Bone marrow (tissue), 2 donors: ENCODE measurements at places on chromosomes 2 and 18.

DNA sequence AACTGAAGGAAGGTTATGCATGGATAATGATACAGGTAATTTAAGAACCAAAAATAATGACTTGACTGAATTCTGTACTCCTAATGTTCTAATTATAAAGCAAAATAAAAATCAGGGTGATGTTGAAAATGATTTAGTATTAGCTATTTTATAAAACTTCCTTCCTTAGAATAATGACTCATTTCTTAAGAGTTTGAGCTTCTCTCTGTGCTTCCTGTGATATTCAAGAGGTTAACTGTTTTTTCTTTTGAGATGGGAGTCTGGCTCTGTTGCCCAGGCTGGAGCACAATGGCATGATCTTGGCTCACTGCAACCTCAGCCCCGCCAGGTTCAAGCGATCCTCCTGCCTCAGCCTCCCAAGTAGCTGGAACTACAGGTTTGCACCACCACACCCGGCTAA lies 14.8 kb downstream of the HADHA start:
- DNase-seq = no peak

- no peak for DNase-seq
Observed at GRCh38 chr2:10304458-10305253, 2.0 kb downstream of the HPCAL1 start.

DNA sequence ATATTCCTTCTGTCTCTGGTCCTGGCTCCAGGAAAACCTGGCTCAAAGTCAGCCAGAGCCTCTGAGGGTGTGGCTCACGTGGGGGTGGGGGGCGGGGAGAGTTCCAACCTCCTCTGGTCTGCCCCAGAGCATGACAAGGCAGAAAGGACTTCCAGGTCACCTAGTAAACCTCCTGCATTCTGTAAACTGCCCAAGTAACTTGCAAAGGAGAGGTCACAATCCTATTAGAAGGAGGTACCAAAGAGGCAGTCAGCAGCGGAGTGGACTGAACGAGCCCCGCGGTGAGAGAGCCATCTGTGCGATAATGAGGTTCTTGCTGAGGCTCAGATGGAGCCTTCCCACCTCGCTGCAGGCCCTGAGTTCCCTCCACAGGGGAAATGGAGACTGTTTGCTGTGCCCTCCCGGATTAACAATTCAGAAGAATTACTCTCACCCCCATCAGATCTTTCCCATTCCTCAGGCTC lies 58.9 kb upstream of the GATA6 start:
- DNase-seq = no peak

DNA sequence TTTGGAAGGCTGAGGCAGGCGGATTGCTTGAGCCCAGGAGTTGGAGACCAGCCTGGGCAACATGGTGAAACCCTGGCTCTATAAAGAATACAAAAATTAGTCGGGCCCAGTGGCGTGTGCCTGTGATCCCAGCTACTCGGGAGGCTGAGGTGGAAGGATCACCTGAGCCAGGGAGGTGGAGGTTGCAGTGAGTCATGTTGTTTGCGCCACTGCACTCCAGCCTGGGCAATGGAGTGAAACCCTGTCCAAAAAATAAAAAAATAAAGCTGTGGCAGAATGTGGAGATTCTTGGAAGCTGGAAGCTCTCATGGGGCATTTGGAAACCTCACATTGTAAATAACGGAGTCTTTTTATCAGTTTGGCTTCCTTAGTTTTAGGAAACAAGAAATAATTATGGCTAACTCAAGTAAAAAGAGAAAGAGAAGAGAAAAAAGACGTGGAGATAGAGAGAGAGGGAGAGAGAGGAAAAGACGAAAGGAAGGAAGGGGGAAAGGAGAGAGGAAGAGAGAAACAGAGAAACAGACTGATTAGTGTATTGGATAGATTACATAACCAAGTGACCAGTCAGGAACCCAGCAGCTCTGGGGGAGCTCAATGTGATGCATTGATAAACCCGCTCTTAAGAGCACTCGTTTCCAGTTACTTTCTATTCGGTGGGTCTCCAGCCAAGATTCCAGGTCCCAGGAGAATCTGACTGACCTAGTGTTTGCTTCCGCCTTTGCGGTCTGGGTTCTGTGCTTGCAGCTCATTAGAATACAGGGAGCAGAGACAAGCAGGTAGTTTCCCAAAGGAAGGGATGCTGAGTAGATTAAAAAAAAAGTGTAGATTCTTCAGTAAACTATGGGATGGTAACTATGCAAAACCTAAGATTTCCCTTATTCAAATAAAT lies 1.1 kb upstream of the SPAST start:
- peak; percentile 13 for DNase-seq

- DNase-seq = no peak
Observed at GRCh38 chr2:121721926-121722325, 14.7 kb downstream of the NIFK start.

DNA sequence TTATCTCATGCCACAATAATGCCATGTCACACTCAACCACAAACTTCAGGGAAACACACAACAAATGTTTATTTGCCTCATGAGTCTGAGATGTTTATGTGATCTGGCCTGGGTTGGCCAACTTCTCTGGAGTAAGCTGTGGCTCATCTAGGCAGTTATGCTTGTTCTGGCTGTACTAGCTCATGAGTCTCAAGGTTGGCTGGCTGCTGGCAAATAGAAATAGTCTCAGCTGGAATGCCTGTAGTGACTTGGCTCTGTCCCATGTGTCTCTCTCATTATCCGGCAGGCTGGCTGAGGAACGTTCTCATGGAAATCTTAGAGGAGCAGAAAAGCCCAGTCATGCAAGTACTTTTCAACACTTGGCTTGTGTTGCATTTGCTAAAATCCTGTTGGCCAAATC lies 234.9 kb upstream of the CDH2 start:
- DNase-seq = no peak

GRCh38 chr2:3320910-3321605 lies 56.6 kb downstream of the EIPR1 start:
- no peak for DNase-seq

GRCh38 chr2:197179744-197180498 lies 130.7 kb downstream of the ANKRD44 start:
- no peak for DNase-seq

DNA sequence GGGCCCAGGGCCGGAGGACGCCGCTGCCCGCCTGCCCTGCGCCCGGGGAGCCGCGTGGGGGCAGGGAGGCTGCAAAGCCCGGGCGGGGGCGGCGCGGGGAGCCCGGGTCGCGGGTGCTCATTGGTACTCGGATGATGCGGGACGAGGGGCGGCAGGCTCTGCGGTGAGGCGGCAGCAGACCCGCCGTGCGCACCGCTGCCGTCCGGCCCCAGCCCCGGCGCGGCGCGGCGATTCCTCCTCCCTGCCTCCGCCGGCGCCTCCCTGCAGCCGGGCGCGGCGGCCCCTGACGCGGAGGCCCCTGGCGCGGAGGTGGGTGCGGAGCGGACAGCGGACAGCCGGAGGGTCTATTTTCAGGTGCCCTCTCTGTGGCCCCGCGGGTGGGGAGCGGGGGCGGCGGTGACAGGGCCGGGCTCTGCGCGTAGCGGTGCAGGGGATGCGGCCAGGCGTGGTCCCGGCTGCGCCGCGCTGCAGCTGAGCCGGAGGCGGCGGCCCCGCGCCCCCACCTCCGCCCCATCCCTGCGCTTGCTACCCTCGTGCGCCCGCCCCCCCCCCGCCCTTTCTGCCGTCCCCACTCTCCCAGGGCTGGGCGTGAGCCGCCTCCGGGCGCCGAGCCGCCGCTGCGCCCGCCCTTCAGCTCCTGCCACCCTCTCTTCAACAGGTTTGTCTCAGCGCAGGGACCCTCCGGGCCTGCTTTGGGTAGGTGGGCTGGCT lies 640 bp downstream of the SPTBN1 start:
- DNase-seq = no peak

GRCh38 chr2:192669505-192670091 lies 474.9 kb upstream of the TMEFF2 start:
- DNase-seq = no peak

DNA sequence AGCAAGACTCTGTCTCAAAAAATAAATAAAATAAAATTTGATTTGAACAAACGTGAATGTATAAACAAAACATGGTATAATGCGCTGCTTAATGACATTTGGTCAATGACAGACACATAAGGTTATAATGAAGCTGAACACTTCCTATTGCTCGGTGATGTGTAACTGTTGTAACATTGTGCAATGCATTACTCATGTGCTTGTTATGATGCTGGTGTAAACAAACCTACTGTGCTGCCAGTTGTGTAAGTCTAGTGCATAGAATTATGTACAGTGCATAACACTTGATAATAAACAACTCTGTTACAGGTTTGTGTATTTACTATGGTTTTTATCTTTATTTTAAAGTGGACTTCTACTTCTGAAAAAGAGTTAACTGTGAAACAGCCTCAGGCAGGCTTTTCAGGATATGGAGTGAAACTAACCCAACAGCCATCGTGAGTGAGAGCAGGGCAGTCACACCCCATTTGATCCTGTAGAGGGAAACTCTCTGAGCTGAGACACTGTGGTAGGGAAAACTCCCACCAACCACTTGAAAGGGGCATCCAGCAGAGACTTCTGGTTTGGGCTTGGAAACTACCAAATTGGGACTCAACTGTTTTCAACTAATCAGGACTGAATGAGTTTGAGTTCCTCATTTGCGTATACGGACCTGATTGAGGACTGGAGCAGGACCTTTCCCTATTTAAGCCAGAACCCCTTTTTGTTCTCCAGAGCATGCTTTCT lies 8.7 kb upstream of the RPRD1A start:
- DNase-seq = no peak

DNA sequence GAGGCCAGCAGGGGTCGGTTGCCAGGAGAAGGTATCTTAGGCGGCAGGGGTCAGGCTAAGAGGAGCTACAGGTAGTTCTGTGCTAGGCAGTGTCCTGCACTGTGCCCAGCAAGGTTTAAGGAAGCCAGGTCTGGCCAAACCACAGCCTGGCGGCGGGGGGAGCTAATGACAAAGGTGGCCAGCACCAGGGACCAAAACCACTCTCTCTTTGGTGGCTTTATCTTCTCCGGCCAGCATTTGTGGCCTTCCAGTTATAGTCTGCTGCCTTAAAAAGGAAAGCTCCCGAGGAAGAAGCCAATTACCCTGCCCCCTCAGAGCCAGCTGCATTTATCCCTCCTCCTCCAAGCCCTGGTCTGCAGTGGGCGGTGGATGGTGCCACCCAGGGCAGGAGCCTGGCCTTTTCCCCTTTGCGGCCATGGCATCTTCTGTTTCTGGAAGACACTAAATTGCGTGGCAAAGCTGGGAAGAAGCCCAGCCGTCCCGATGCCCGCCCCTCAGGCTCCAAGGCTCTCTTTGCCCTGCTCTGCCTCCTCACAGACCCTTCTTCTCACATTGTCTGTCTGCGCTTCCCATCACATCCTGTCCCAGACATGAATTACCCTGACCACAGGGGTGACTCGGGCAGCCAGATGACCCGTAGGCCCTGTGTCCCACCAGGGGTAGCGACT lies 94.6 kb downstream of the EN1 start:
- DNase-seq = no peak

- DNase-seq = no peak
Observed at GRCh38 chr18:13563390-13563805, 163.0 kb downstream of the FAM210A start.

GRCh38 chr2:204225671-204226073 lies 289.1 kb downstream of the ICOS start:
- no peak for DNase-seq

- DNase-seq = no peak
Observed at GRCh38 chr2:144475569-144476275, 44.2 kb downstream of the ZEB2 start.

DNA sequence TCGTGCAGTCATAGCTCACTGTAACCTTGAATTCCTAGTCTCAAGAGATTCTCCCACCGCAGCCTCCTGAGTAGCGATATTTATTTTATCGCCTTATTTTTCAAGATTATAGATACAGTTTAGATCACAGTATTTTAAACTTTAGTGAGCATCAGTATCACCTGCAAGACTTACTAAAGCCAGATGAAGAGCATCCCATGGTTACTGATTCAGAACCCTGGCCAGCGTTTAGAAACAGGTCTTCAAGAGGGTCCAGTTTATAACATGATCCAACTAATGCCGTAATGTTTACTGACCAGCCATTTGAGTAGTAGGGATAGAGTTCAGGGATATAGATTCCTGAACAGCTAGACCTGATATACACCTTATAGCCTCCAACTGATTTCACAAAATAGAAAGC lies 146.1 kb downstream of the DCC start:
- DNase-seq = no peak

DNA sequence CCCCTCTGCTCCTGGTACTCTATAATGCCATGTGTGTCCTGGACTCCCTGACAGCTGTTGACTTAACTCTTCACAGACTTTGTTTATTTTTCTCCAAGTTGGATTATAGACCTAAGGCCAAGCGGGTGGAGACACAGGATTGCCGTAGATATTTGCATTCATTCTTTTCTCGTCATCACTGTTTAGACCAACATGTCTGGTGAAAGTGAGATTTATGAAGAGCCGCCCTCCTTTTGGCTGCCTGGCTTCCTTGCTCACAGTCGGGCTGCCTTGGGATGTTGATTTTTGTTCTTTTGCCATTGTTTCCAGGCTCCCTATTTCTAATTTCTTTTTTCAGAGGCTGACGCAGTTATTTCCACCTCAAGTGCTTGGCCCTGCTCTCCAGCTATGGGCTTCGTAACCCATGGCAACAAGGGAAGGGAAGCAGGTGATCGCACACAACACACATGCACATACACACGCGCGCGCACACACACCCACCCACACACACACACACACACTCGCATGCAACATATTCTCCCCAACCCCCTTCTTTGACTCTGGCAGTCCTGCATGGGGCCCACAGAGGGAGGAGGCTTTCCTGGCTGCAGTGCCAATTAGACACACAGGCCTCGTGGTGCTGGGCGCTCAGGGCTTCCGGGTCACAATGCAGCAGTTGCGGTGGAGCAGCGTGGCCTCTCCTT lies 296.5 kb downstream of the MTX2 start:
- DNase-seq = no peak

DNA sequence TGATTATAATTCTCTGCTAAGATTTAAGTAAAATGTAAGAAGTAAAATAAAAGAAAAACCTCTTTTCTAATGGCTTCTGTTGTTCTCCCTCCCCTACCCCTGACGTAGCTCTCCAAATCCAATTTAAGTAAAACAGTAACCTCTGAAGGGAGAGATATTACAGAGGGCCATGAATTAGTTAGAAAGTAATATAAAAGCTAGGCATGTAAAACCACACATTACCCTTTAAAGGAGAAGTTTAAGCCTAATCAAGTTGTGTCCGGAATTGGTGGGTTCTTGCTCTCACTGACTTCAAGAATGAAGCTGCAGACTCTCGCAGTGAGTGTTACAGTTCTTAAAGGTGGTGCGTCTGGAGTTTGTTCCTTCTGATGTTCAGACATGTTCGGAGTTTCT lies 116.9 kb upstream of the SCN7A start:
- DNase-seq = no peak

GRCh38 chr2:121319941-121320340 lies 34.9 kb upstream of the TFCP2L1 start:
- no peak for DNase-seq

GRCh38 chr2:121080013-121080772 lies 204.8 kb downstream of the TFCP2L1 start:
- peak; percentile 47 for DNase-seq

- DNase-seq = no peak
Observed at GRCh38 chr2:38233231-38233983, 143.7 kb downstream of the ATL2 start.

- DNase-seq = no peak
Observed at GRCh38 chr2:102660070-102660469, 40.7 kb downstream of the SLC9A2 start.

- no peak for DNase-seq
Observed at GRCh38 chr2:129769185-129769991, 210.1 kb upstream of the RAB6C start.
